Forelimb muscle (tissue), 1 donor: ENCODE measurements at places on chromosomes 3 and 15.

DNA sequence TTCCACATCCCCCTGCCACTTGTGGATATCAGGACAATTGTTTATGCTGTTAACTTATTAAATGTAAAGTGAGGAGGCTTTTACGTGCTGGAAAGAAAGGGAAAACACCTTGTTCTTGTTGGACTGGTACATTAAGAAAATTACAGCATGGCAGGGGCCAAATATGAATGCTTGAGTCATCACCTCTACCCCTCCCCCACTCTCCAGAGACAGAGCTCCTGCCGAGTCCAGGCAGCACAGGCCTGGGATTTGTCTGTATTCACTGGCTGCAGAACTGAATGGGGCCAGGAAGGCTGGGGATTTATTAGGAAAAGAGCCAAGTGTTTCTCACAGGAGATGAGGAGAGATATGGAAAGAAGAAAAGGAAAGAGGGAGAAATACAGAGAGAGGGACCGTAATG, 308.9 kb downstream of the EPHB1 start:
- no peak for DNase-seq

DNA sequence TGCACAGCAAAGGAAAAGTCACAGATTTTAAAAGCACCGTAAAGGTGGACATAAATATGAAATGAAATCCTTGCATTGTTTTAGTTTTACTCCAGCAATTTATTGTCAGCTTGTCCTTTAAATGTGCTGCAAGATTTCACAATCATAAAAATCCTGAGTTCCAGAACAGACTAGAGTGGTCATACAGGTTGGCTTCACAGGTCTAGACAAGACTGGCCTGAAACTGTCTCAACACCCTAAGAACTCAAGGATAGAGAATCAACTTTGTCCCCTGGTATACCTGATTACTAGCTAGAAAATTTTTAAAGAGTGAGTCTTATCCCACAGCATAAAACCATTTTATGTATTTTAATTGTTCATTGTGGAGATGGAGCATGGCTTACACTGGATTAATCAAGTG, 521.7 kb upstream of the MCTP2 start:
- no peak for DNase-seq

DNA sequence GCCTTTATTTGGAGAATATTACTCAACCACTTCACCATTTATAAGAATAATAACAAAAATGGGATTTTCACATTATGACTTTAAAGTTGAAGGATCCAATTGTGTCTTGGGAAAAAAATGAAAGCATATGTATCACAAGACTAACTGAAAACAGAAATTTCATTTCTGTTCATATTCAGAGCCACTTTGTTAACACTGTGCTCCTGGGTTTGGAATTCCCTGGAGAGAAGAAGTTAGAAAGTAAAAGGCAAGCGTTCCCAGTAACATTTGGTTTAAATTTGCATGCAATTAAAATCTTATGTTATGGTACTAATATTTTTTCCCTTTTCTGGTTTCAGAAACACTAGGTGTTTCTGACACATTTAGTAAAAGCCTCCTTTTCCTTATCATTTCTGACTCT, 230.8 kb downstream of the RBMS3 start:
- no peak for DNase-seq

DNA sequence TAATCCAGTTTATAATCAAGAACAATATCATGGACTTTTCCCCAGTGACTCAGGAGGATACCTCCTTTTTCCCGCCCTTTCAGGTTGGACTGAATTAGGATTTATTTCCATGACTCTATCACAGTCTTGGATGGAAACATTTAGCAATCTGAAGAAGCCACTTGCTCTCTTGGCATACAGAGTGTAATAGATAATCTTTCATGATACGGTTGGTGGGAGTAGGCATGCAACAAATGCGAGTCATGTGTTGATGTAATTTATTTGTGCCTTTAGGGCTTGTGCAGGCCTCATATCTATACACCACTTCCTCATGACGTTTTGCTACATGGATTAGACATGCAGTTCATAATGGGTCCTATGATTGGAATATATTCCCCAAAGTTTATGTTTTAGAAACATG, 54.2 kb upstream of the MCTP2 start:
- no peak for DNase-seq

DNA sequence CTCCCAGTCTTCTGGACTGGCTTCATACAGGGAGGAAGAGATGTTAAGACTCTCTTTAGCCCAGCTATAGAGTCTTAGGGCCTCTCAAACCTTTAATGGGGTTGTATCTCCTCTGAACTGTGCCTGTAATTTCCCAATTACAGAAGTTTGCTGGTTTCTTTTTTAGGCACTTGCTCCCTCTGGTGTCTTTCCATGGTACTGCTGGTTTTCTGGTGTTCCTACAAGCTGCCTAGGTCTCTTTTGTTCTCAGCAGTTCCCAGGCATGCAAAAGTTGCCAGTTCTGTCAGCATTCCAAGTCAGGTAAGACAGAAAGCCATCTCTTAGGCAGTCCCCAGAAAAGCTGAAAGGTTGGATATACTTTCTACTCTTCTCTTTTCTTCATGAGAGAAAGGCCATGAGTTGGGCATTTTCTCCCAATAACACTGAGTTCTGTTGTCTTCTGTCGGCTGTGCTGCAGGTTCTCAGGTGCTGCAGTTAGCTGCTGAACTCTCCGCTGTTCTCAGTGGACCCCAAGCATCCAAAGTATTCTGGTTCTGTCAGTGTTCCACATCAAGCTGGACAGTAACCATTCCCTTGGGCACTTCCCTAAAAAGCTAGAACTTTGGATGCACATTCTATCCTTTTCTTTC, 54.4 kb upstream of the EHHADH start:
- no peak for DNase-seq

GRCh38 chr15:25730918-25731317, 132.2 kb downstream of the ATP10A start:
- DNase-seq: no peak
